ENCODE measurements at places on chromosomes 7 and 10.

DNA sequence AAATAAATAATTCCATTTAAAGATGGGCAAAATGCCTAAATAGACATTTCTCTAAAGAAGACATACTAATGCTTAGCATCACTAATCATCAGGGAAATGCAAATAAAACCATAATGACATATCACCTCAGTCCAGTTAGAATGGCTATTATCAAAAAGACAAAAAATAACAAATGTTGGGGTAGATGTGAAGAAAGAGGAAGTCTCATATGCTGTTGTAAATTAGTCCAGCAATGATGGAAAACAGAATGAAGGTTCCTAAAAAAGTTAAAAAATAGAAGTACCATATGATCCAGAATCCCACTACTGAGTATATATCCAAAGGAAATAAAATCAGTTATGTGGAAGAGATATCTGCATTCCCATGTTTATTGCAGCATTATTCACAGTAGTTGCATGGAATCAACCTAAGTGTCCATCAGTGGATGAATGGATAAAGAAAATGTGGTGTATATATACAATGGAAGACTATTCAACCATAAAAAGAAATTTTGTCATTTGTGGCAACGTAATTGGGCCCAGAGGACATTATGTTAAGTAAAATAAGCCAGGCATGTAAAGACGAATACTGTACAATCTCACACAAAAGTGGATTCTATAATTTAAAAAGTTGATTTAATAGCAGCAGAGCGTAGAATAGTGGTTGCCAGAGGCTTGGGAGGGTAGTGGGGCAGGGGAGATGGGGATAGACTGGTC lies 52.0 kb downstream of the TCAF1 start:
- no peak for DNase-seq

DNA sequence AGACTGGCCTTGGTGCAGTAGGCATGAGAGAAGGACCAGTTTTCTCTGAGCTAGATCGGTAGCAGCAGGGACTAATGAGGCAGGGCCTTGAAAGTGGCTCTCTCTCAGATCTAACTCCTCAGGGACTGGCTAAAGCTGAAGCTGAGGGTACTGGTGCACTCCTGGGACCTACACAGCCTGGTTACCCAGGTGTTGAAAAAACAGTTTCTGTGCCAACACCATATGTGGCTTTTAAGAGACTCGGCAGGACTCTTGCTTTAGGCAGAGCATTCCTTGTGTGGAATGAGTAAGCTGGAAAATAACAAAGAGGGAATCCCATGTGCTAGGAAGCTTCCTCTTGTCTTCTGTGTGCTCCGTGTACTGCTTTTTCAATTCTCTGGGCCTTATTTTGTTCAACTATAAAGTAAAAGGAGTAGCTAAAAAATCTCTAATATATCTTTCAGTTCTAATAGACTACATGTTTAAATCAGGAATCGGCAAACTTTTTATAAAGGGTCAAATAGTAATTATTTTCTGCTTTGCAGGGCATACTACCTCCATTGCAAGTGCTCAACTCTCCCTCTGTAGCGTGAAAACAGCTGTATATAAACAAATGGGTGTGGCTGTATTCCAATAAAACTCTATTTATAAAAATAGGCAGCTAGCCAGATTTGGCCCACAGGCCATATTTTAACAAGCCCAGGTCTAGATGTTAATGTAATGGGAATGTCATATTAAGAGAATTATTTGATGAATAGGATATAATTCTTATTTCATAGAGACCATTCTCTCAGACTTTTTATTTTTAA lies 186.1 kb upstream of the KAT6B start:
- no peak for DNase-seq

DNA sequence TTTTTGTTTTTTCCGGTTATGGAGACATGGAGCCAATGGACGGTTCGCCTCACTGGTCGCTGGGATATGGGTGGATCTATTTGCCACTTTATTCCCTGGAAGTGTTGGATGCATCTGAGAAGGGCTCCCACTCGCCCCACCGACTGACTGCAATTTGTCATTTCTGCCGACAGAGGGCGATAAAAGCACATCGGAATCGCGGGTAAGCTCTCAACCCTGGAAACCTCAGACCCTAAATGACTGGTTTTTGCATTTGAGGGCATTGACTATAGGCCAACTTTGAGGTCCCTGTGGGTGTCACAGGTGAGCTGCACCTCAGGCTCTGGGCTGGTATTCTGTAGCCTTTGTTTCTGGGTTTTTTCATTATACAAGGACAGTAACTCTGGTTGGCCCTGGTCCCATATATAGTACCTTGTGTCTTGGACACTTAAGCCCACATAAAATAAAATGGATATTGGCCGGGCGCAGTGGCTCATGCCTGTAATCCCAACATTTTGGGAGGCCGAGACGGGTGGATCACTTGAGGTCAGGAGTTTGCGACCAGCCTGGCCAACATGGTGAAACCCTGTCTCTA lies 11.9 kb upstream of the OPALIN start:
- peak; percentile 14 for DNase-seq

- DNase-seq = no peak
These were observed 9.5 kb downstream of the ACTR1A start for GRCh38 chr10:102492983-102493382.

GRCh38 chr10:121374121-121374520 lies 224.1 kb downstream of the FGFR2 start:
- no peak for DNase-seq

GRCh38 chr7:44920119-44920518 lies 34.8 kb upstream of the PURB start:
- DNase-seq = no peak

- no peak for DNase-seq
These were observed 12.3 kb downstream of the STAMBPL1 start for GRCh38 chr10:88892222-88892967.

- DNase-seq = no peak
These were observed 1.6 kb upstream of the TMEM120A start for GRCh38 chr7:75995996-75996395.

DNA sequence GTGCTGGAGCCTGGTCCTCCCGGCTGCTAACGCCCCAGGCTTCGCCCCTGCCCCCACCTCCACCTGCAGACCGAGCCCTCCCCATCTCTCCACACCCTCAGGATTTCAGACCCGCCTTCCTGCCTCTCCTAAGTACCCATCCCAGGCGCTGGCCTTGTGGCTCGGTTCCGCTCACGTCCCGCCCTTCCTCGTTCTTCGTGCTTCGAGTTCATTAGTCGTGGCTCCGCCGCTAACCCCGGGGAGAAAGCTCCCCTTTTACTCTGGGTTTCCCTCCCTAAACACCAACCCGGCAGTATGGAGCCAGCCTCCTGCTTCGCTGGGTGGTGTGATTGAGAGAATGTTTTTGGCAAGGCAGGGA lies 11.2 kb downstream of the EMX2 start:
- DNase-seq = no peak

DNA sequence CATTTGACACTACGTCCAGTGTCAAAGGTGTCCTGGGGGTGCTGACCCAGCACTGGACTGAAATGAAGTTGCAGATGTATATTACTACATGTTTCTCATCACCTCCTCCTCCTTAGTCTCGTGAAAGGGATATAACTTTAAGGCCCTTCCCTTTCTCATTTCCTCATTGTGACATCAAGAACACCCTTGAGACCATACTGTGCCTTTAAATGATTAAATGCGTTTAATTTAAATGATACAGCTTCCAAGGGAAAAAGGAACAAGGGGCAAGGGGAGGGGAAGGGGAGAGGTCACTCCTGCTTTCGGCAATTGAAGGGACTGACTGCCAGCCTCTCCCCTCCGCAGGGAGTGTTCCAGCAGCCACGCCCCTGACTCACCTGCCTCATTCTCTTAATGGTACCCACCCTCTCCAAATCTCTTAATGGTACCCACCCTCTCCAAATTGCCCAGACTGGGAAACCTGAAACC lies 80.5 kb upstream of the KMT2E start:
- no peak for DNase-seq

DNA sequence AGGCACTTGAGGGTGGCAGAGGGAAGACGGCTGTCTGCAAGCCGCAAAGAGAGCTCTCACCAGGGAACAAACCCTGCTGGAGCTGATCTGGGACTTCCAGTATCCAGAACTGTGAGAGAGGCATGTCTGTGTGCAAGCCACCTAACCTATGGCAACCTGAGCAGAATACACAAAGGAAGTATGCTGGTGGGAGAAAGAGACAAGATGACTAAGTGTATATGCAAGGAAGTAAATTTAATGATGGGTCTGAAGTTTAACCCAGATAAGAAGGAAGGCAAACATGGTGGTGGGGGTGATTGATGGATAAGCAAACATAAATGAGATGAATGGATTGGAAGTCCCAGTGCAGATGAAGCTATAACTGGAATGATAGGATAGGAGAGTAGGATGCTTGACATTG lies 293.3 kb downstream of the TWIST1 start:
- DNase-seq = no peak

- no peak for DNase-seq
These were observed 14.0 kb downstream of the MET start for GRCh38 chr7:116686033-116686432.

- DNase-seq = no peak
These were observed 160.9 kb upstream of the FZD1 start for GRCh38 chr7:91103363-91103762.

- no peak for DNase-seq
These were observed 97.1 kb downstream of the CSTF2T start for GRCh38 chr10:51602326-51602725.

GRCh38 chr7:22983257-22983855 lies 30.6 kb downstream of the HYCC1 start:
- no peak for DNase-seq

- DNase-seq = no peak
These were observed 57.4 kb downstream of the GPAM start for GRCh38 chr10:112126172-112126571.

DNA sequence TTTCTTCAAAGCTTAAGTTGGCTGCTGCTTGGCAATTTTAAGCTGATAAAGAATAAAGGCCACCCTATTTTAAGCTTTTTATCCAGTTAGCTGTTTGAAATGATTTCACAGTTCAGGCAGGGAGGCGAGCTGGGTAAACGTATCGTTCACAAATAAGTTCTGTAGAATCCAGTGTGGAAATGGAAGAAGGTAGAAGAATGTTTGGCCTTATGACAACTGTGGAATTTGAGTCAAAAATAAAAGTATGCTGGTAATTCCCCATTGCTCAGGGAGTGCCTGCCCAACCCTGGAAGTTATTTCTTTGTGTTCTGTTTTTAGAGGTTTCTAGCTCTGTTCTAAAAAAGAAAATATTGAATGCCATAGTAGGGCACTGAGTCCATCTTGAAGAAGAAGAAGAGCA lies 113.1 kb downstream of the ARL4A start:
- no peak for DNase-seq

DNA sequence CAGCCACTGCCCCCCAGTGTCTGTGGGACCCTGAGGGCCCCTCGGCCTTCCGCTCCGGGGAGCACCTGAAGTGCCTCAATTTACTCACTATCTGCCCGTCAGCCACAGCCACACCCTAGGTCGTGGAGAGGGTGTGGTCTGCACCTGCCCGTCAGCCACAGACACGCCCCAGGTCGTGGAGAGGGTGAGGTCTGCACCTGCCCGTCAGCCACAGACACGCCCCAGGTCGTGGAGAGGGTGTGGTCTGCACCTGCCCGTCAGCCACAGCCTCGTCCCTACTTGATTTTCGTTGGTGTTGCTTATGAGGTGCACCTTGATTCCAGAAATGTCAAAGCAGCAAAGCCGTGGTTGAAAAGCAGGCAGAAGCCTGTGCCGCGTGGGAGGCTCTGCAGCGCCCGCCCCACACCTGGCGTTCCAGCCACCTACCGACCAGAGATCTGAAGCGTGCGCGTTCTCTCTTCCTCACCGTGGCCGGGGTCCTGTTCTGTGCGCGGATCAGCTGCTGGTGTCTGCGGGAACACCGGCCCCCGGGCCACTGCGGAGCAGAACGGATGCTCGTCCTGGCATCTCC lies 101.6 kb downstream of the DYNC2I1 start:
- no peak for DNase-seq

DNA sequence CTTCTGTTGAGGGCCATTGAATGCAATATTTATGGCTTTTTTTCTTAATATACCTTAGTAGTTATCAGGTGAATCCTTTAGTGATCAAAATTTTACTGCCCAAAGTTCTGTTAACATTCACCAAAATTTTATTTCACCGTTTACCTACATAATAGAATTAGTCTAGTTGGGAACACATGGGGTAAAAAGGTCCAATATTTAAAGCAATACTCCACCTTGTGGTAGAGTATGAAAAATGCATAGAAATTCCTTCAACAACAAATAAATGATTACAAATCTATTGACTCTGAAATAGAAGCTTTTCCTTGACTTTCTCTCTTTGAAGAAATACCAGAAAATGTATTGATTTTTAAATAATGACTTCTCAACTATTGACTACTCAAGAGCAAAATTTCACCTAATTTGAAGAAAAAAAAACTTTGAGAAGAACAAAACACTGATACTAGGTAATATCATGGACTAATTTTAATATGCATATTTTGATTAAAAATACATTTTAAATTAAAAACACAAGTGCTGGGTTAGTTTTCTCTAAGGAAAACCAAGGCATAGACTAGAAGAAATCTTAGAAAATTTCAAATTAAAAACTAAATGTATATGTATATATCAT lies 43.3 kb downstream of the POLR1F start:
- no peak for DNase-seq

- DNase-seq = no peak
These were observed 763.7 kb upstream of the PHF14 start for GRCh38 chr7:10210000-10210399.

GRCh38 chr10:27723436-27723835 lies 22.2 kb downstream of the MKX start:
- DNase-seq = no peak

- DNase-seq = no peak
These were observed 44.2 kb upstream of the SLC29A4 start for GRCh38 chr7:5238500-5238899.

GRCh38 chr10:115895166-115895565 lies 377.8 kb downstream of the GFRA1 start:
- no peak for DNase-seq

DNA sequence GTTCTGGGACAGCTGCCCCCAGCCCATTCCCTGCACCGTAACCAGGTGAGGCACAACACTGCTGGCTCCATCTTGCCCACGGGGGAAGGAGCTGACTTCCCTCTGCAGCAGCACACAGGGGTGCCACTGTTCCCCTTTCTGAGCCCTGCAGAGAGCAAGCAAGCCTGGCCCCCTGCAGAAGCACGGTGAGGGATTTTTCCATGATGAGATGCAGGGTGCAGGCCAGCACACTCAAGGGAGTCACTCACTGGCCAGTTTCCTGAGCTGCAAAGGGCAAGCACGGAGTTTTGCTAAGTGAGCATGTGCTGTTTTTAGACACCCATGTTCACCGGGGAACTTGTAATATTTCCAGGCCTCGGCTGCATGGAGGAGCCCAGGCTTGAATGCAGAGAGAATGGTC lies 176.6 kb downstream of the PIP4K2A start:
- DNase-seq = no peak

- no peak for DNase-seq
These were observed 416.2 kb upstream of the NFE2L3 start for GRCh38 chr7:25735674-25736242.

DNA sequence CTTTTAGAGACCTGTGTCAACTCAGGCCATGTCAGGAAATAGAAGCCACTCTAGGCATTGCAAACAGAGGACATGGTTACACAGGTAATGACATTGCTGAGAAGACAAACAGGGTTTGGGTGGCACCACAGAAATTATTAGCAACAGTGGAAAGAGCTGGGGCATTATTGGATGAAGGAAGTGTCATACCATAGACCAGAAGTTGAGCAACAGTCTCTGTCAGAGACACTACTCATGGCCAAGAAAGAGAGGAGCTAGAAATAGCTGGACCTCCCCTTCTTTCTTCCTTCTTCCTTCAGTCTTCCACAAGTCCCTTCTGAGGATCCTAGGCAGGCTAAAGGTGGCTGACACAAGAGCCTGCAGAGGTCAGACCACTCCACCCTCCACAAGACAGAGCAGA lies 4.2 kb upstream of the LIPA start:
- no peak for DNase-seq

- no peak for DNase-seq
These were observed 208.6 kb upstream of the MGMT start for GRCh38 chr10:129258283-129258923.
